Cerebellum (tissue), 4 donors: ENCODE measurements at places on chromosomes 3 and 15. TPM values are rescaled to one million over a fixed set of nuclear protein-coding genes. Genes with fewer than 3 reads are reported as not detected.

The PIGZ gene
- total RNA-seq: 3.1 TPM

The POLQ gene
- 5.5 TPM for total RNA-seq

The KLF15 gene
- 5.3 TPM for total RNA-seq

DNA sequence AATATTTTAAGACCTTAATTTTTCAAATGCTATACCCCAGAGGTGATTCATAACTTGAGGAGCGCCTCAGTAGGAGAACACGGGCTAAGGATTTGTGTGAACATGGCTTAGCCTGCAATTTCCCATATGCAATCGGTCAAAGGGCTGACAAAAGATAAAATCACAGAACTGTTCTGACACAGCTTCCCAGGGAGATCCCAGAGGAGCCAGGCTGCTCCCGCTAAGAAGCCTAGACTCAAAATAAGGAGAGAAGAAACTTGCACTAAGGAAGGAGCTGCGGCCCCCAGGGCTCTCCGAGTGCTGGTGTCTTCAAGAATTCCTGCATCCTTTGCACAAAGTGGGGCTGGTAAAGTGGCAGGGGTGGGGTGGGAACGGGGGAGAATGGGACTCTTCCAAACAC lies 106.3 kb upstream of the DLG1 start:
- DNase-seq: peak; percentile 0

GRCh38 chr3:67719333-67719732 lies 64.9 kb upstream of the SUCLG2 start:
- no peak for DNase-seq

DNA sequence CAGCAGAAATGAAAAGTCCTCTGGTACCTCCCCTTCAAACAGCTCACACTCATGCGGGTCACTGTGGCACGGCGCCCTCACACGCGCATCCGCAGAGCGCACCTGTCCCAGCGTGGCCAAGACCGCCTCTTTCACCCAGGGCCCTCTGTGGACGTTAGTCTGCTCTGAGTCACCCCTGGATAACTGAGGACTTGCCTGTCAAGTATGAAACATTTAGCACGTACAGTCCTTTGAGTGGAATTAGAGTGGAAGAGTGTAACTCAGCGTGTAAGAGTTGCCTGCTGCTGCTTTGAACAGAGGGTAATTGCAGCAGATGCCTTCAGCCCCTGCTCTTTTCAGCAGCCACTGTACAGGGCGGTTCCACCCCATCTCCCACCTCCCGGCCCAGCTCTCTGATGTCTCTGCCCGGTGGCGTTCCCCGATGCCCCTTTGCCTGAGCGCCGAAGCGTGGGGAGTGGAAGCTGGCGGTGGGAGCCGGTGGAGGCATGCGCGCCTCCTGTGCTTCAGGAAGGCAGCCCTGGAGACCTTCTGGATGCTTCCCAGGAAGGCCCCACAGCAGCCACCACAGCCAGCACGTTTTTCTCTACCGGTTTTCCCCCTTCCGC lies 23.0 kb downstream of the CPN2 start:
- no peak for DNase-seq

DNA sequence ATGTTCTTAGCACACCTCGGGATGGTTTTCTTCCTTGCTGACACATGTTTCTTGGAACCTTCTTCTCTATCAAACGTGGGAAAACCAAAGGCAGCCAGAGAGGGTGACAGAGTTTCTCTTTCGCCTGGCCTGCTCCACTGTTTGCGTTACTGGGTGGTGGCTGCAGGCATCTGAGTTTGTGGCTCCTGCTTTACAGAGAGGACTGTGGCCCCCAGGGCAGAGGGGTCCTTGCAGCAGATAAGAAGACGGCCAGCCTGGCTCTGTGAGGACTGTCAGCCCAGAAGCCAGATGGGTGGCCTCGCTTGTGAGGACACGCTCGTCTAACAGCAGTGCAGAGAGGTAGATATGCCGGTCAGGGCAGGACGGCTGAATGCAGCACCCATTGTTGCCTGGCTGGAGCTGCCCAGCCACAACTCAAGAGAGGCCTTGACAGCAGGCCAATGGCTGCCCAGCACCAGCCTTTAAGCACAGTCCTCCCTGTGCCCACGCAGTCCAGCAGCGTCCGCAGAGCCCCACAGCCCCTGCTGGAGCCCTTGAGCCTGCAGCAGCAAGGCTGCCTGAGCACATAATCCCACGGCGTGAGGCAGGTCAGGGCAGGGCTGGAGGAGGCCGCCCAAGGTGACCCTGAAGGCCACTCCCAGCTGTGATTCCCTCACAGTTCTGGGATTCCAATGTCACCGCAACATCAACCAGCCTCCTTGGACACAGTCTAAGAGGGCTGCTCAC lies 15.0 kb upstream of the SPTBN5 start:
- no peak for DNase-seq

DNA sequence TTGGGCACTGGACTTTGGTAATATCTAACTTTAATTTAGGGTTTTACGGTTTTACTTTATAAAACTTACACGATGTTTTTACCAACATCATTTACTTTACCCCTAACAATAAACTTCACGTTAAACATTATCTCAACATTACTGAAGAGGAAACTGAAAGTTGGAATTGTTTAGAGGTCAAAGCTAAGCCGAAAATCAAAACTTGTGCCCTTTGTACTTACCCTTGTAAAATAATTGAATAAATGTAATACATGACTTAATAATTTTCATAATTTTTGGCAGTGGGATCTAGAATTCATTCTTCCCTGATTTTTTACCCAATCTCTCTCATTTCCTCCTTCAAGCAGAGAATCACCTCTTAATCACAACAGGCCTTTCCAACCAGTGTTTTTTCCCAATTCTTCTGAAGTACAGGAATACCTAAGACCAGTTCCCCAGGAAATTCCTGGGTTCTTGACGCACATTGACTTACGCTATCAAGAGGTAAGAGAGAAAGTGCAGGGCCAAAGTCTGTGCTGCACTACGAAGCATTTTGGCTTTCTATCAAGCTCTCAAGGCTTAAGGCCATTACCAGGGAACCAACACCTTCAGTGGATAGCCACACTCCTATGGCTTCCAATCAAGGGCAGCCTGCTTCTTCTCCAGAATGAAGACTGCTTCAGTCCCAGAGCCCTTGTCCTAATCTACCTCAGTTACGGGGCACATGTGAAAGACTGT lies 11.9 kb upstream of the SEMA6D start:
- no peak for DNase-seq

DNA sequence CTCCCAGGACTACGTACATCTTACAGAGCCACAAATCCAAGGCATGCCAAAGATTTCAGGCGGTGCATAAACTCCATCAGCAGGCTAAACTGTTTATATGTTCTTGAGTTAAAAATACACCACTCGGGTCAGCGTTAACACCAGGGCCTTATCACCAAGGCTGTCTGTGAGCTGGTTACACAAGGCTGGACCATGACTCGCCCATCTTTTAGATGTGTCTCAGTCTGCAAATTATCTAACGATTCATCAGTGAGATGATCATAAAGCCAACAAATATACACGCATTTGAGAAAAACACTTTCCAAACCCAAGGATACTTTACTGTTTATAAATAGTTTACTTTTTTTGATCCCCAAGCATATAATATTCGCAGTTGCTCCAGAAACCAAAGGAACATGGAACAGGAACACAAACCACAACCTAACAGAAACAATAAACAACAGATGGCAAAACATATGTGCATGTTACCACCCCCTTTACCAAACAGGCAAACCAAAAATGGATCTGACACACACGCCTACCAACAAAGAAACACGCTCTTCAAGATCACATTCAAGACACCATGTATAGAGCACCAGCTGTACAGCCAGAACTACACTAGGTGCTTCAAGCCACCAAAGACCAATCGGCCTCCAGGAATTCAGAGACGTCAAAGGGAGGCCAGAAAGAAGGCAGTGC lies 15.4 kb downstream of the LRIG1 start:
- peak; percentile 72 for DNase-seq

DNA sequence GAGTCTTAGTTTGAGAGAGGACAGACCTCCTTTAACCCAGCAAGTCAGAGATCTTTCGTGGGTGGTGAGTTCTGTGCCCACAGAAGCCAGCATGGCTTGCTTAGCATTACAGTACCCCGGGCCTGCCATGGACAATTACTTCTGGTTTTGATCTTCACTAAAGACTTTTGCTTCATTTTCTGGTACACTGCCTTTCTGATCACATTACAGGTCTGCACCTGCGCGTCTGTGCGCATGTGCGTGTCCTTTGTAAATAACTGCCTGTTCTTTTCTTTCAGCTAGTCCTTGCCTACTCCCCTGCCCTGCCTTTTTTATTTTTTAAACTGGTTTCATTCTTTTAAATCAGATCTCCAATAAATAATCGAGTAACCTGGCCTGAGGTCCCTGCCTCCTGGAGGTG lies 57.1 kb upstream of the CMTM8 start:
- DNase-seq: no peak

- no peak for DNase-seq
Observed at GRCh38 chr3:48129921-48130320, 58.3 kb downstream of the CDC25A start.

GRCh38 chr3:40321818-40322217 lies 12.3 kb downstream of the EIF1B start:
- DNase-seq: no peak

DNA sequence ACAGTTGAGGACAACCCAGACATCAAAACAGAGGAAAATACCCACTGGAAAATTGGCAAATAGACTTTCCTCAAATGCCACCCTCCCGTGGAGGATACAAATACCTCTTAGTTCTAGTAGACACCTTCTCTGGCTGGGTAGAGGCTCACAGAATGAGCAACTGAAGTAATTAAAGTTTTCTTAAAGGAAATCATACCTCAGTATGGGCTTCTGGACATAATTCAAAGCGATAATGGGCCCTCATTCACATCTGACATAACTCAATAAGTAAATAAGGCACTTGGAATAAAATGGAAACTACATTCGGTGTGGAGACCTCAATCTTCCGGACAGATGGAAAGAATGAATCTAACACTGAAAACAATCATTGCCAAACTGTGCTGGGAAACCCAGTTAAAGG lies 115.2 kb upstream of the PLCL2 start:
- DNase-seq: no peak

GRCh38 chr3:157618075-157618760 lies 115.0 kb upstream of the VEPH1 start:
- DNase-seq: peak; percentile 51

- no peak for DNase-seq
Observed at GRCh38 chr15:94722024-94722636, 490.8 kb downstream of the MCTP2 start.

DNA sequence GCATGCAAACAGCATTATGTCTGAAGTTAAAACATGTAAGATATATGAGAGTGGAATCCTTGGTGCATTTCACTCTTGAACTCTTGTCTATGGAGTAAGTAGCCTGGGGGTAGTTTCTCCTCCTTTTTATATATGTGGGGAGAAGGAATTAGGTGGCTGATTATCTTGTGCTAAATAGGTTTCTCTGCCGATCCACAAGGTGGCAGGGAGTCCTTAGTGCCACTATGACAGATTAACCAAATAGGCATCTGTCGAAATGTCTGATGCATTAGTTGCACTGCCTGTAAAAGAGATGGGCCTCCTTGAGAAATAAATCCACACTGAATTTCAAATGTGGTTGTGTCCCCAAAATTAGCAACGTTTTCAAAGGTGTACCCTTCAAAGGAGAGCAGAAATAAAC lies 170.1 kb downstream of the CNTN4 start:
- peak; percentile 32 for DNase-seq

- no peak for DNase-seq
Observed at GRCh38 chr15:51756482-51756881, 5.1 kb downstream of the TMOD2 start.

GRCh38 chr15:63166219-63166618 lies 8.9 kb upstream of the RPS27L start:
- DNase-seq: no peak

- no peak for DNase-seq
Observed at GRCh38 chr3:59450946-59451763, 401.3 kb upstream of the CFAP20DC start.
